Activated B cell treated with CpG ODN at 0.5 μM for 24 hours (primary cell): ENCODE measurements at places on chromosomes 1 and 21.

DNA sequence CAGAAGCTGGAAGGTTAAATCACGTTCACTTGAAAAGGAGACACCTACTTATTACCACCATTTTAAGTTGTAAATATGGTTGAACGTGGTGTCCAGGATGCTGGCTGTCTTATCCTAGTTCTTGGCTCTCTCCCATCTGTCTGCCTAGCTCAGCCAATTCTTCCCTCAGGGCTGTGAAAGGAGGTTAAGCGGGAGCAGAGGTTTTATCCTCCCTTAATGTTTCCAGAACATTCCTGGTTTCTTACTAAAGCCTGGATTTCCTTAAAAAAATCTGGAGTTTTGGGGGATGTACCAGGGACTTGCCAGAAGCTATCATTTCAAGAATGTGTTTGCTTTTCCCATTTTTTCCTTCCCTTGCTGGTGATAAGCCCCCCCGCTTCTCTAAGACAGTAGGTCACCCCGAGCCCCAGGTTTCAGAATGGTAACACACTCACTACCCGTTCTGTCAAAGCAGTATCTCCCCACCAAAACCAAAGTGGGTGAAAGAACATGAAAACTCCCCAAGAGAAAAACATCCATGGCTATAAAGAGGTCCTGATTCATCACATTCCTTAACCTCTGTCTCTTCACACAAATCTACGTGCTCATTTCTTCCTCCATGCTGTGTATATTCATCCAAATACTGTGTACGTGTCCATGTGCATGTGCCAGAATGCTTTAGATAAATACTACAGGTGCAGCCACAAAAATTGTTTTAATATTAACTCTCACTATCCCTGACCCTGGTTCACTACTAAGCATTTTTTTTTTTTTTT is 114.7 kb downstream of the MAP3K21 start:
- DNase-seq = no peak
- no peak overlapping the region for H3K27ac ChIP-seq
- H3K27me3 ChIP-seq = peaks cover 6% of the 10 kb centered on the region

GRCh38 chr1:5620418-5620817 is 371.8 kb downstream of the NPHP4 start:
- H3K4me1 ChIP-seq = no peaks in the 10 kb centered on the region
- no peak overlapping the region for H3K4me3 ChIP-seq
- no peak overlapping the region for H3K27ac ChIP-seq
- peaks cover 9% of the 10 kb centered on the region for H3K27me3 ChIP-seq
- no peak for DNase-seq
- no peaks in the 10 kb centered on the region for H3K36me3 ChIP-seq

DNA sequence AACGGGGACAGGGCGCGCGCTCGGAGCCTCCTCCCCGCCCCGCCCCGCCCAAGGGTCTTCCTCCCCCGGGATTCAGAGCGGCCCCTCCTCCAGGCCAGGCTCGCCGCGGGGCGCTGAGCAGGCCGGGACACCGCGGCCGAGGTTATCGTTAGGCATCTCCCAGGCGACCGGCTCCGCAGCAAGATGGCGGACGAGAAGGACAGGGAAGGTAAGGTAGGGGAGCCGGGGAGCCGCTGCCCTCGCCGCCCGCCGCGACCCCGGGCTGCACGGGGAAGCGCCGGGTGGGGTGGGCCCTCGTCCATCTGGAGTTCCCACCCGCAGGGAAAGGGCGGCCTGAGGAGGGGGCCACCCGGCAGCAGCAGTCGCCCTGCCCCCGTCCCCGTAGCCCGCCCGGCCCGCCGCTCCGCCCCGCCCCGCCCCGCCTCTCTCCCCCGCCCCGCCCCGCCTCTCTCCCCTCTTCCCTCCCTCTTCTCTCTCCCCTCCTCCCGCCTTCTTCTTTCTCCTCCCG is 105.9 kb upstream of the HNRNPU start:
- peak overlapping the region; percentile 95 for H3K4me3 ChIP-seq
- H3K27me3 ChIP-seq = no peaks in the 10 kb centered on the region
- peak overlapping the region; percentile 99 for H3K27ac ChIP-seq
- H3K4me1 ChIP-seq = peaks cover 17% of the 10 kb centered on the region
- H3K36me3 ChIP-seq = peaks cover 13% of the 10 kb centered on the region

DNA sequence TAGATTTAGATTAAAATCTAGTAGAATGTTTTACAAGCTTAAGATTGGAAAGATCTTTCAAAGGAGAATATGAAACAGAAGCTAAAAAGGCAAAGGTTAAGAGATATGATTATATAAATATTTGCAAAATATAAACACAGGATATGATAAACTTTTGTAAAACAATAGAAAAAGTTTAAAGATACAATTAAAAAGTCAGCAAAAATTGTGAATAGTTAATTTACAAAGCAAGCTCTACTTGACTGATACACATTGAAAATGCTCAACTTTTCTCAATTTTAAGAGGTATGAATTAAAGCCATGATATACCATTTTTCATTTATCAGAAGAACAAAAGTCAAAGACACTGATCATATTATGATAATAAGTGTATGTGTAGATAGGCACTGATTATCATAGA is 21.0 kb downstream of the RAB3GAP2 start:
- H3K36me3 ChIP-seq = peaks cover 79% of the 10 kb centered on the region
- no peak for DNase-seq
- no peak overlapping the region for H3K27ac ChIP-seq
- H3K4me3 ChIP-seq = no peak overlapping the region

GRCh38 chr1:116321766-116322175 is 51.3 kb upstream of the ATP1A1 start:
- peaks cover 21% of the 10 kb centered on the region for H3K4me1 ChIP-seq
- no peak for DNase-seq
- no peaks in the 10 kb centered on the region for H3K27me3 ChIP-seq
- H3K27ac ChIP-seq = no peak overlapping the region

DNA sequence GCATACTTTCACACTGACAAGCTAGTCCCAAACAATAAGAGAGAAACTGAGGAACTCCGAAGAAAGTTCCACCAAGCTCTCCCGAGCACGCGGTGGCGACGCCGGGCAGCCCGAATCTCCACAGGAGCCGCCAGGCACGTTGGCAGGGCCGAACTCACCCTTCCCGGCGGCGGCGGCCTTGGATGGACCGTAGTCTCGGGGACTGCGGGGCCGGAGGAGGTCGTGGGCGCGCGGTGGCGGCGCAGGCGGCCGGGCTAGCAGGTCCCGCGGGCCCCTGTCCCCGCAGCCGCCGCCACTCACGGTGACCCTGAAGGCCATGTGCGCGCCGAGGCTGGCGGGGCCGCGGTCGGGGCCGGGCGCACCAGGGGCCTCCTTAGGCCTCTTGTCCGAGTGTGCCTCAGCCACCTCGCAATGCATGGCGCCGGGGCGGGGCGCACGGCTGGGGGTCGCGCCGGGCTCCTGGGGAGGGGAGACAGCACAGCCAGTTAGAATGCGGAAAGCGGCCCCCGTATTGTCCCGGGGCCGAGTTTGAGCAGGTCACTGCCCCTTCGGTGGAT is 1.2 kb downstream of the GLIS1 start:
- peak; percentile 23 for DNase-seq
- H3K27ac ChIP-seq = no peak overlapping the region
- H3K4me1 ChIP-seq = peaks cover 8% of the 10 kb centered on the region
- peak overlapping the region; percentile 19 for H3K4me3 ChIP-seq
- no peaks in the 10 kb centered on the region for H3K36me3 ChIP-seq

DNA sequence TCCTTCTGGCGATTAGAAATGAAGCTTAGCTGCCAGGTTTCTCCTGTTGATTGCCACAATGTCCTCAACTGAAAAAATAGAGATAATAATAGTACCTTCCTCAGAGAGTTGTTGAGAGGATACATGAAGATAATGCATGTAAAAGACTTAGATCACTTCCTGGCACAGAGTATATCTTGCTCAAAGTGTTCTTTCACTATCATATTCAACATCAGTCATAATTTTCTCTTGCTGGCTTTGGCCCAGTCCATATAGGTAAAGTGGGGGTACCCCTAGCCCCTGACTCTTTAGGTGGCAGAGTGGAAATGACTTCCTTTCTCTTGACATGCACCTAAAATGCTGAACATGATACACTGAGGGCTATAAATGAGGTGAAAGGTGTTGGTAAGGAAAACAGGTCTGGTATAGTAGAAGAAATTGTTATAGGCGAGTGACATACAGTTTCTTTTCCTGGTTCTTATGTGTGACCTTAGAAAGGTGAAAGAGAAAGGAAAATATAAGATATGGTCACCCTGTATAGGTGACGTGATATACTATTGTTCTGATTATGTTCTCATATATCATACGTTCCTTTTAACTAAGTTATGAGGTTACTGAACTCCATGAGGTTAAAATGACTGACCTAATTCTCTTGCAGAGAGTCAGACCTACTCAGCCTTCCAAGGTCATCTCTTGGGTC is 209.9 kb upstream of the DEPDC1 start:
- no peak overlapping the region for H3K4me3 ChIP-seq
- no peak overlapping the region for H3K27ac ChIP-seq
- no peaks in the 10 kb centered on the region for H3K4me1 ChIP-seq

- H3K27ac ChIP-seq = no peak overlapping the region
- H3K36me3 ChIP-seq = no peaks in the 10 kb centered on the region
- DNase-seq = no peak
These were observed 104.4 kb downstream of the UCHL5 start for GRCh38 chr1:192954705-192955265.

GRCh38 chr1:91075233-91076135 is 53.6 kb upstream of the ZNF644 start:
- DNase-seq = no peak
- peaks cover 2% of the 10 kb centered on the region for H3K27me3 ChIP-seq
- H3K36me3 ChIP-seq = no peaks in the 10 kb centered on the region
- peaks cover 5% of the 10 kb centered on the region for H3K4me1 ChIP-seq

GRCh38 chr21:31781737-31782136 is 49.8 kb upstream of the SCAF4 start:
- H3K27ac ChIP-seq = no peak overlapping the region
- DNase-seq = no peak
- H3K27me3 ChIP-seq = no peaks in the 10 kb centered on the region
- H3K4me1 ChIP-seq = peaks cover 29% of the 10 kb centered on the region
- no peaks in the 10 kb centered on the region for H3K36me3 ChIP-seq
- no peak overlapping the region for H3K4me3 ChIP-seq

DNA sequence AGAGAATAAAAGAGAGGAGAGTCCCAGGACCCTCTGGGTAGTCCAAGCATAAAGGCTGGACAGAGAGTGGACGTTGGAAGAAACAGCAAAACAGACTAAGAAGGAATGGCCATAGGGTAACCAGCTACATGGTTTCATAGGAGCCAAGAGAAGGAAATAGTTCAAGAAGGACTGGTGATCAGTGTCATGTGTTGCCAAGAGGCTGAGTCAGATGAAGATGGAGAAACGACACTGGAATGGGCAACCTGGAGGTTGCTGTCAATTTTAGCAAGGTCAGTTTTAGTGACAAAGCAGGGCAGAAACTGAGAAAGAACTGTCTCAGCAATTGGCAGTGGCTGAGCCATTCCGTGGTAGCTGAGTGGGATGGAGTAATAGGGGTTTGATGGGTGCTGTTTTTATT is 41.4 kb downstream of the HMGB4 start:
- H3K4me3 ChIP-seq = no peak overlapping the region
- no peak for DNase-seq
- no peaks in the 10 kb centered on the region for H3K36me3 ChIP-seq
- H3K27ac ChIP-seq = no peak overlapping the region
- peaks cover 18% of the 10 kb centered on the region for H3K4me1 ChIP-seq

DNA sequence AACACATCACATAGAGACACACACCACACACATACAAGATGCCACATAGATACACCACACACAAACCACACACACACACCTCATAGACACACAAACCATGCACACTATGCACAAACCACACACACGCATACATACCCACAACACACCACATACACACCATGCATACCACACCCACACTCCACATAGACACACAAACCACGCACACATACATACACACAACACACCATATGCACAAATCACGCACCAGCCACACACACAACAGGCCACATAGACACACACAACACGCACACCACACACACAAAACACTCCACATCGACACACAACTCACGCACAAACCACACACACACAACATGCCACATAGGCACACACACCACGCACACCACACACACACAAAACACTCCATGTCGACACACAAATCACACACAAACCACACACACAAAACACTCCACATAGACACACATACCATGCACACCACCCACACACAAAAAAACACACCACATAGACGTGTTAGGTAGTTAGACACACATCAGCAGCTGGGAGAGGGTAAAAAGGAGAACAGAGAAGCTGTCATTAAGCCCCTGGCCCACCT is 49.5 kb upstream of the SLC19A1 start:
- DNase-seq = peak; percentile 12
- no peaks in the 10 kb centered on the region for H3K36me3 ChIP-seq
- H3K27me3 ChIP-seq = peaks cover 29% of the 10 kb centered on the region
- no peak overlapping the region for H3K27ac ChIP-seq

- H3K27me3 ChIP-seq = peaks cover 10% of the 10 kb centered on the region
- no peaks in the 10 kb centered on the region for H3K36me3 ChIP-seq
- H3K27ac ChIP-seq = no peak overlapping the region
- no peaks in the 10 kb centered on the region for H3K4me1 ChIP-seq
- no peak overlapping the region for H3K4me3 ChIP-seq
- DNase-seq = no peak
These were observed 9.8 kb upstream of the AK5 start for GRCh38 chr1:77271852-77272580.
